ENCODE measurements at places on chromosomes 2 and 18.

DNA sequence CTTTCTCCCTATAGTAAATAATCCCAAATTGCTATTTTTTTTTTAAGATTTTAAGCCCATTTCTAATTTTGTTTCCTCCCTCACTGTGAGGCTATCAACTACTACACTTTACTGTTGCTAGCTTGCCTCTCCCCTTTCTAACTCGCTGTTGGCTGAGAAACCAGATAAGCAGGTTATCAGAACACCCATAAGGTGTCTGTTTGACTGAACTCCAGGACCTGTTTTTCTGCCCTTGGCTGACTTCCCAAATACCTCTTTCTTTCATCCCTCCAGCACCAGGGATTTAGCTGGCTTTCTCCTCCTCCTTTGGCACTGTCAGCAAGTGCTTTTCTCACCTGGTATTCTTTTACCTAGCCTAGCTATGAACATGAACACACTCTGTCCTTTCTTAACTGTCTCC is 11.1 kb downstream of the TRAK2 start:
- DNase-seq: no peak

GRCh38 chr2:42118754-42119569 is 50.2 kb upstream of the EML4 start:
- DNase-seq: no peak

DNA sequence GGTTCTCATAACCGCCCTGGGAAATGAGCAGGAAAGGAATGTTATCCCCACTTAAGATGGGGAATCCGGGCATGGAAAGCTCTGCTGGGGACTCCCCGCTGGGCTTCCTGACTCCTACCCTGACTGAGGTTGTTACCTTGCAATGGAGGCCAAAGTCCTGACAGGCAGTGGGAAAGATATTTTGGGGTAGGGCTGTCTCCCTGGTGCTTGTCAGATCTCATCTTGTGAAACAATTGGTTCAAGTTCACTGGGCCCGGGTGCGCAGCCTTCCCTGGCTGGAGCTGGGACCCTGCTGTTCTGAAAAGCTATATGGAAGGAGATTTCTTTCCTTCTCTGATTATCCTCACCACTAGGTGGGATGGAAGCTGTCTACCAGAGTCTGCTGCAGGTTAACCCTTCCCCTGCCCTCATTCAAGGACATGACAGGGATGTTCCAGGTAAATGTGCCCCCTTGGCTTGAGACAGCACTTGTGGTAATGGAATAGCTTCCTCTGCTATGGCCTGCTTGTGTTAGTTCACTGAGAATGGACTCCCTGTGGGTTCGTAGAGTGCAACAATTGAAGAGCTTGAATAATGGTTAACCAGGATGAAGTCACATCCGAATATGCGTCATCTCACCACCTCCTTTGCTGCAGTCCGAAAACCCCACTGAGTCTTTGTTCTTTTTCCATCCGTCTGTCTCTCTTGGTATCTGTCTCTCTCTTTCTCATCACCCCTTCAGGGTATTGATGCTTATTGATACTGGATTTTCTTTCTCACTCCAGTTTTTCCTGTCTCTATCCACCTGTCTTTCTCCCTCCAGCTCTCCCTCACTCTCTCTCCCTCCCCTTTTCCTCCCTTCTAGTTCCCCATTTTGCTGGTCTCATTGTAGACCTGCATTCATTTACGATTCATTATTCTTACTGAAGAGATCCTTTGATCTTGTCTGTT is 67.8 kb upstream of the EPAS1 start:
- peak; percentile 9 for DNase-seq

GRCh38 chr2:112161431-112162145 is 23.4 kb downstream of the FBLN7 start:
- no peak for DNase-seq

DNA sequence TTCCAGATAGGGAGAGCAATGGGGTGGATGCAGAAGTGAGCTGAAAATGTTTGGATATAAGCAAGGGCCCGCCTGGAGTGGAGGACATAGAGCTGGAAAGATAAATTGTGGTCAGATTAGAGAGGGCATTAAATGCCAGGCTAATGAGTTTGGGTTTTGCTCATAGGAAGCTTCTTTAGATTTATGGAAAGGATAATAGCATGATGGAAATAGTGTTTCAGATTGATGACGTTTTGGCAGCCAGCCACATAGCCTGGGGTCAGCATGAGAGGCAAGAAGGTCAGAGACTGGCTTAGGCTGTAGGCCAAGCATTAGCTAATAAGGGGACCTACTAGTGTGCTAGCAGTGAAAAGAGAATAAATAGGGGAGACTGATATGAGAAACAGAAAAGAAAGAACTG is 321.6 kb downstream of the STK39 start:
- DNase-seq: no peak

DNA sequence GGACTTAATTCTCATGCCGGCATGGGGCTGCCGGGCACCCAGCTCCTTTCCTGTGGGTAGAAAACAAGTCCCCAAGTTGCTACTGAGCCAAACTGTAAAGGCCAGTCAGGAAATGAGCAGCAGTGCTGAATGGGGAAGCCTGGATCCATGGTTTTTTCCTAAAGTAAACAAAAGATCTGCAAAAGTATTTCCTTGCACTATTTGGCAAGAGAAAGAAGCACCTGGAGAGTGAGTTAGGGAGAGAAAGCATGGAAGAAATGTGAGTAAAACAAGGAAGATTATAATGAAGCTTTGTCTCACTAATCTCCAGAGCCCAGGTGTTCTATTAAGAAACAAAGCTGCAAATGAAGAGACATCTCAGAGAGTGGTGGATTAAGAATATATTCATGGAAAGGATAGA is 117.6 kb downstream of the METTL8 start:
- no peak for DNase-seq

- no peak for DNase-seq
These were observed 262.1 kb downstream of the GALNT13 start for GRCh38 chr2:154133823-154134222.

DNA sequence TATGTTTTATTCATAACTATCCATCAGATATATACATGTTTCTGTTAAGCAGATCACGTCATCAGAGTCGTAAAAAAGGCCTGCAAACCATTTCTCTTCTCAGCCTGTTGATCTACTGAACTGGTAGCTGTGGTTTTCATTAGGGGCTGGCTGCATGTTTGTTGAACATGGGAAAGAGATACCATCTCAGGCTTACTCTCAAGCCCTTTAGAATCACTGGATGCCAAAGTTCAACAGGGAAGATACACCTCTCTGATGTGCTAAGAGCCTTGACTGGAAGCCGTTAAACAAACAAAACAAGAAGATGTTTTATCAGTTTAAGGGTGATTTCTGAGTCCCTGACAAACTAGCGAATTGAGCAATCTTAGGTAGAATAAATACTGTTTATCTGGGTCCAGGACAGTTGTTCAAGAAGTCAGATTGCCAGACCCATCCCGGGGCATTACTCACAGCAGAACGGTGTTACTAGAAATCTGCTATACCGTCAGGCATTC is 94.5 kb upstream of the LMAN1 start:
- DNase-seq: no peak

GRCh38 chr2:200796561-200796960 is 15.1 kb upstream of the BZW1 start:
- DNase-seq: no peak

DNA sequence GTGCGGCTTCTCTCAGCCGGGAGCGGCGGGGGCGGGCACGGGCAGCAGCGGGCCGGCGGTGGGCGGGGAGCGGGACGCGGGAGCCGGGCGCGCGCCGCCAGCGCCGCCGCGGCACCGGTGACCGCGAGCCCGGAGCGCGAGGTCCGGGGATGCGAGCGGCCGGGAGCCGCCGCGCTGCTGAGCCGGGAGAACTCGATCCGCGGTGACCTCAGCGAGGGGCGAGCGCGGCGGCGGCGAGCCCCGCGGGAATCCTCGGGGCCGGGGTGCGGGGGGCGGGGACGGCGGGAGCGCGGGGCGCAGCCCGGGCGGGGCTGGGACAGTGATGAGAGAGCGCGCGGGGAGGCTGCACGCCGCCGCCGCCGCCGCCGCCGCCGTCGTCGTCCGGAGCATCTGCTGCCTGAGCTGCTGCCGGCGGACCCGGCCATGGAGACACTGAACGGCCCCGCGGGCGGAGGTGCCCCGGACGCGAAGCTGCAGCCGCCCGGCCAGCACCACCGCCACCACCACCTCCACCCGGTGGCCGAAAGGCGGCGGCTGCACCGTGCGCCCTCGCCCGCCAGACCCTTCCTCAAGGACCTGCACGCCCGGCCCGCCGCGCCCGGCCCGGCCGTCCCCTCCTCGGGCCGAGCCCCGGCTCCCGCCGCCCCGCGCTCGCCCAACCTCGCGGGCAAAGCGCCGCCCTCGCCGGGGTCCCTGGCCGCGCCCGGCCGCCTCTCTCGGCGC is at the start of gene MTCL1:
Gene MTCL1 (plus strand): TSS at position 319 of the 723 bp plus-strand sequence. CDS start 105 bp downstream, at position 424.
- DNase-seq: no peak

DNA sequence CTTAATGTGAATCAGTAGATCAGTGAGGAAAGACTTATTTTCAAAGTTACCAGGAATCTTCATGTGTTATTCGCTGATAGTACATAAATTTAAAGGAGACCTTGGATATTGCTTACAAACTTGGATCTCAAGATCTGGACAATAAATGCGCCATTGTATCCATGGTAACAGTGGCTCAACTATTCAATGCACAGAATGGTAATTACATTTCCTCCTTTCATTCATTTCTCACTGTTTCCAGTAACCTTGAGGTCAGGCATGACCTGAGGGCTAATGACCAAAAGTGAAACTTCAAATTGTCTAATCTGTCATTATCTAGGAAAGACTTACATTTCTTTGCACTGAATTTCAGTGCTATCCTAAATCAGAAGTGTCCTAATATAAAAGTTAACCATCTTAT is 8.1 kb downstream of the LRP2 start:
- no peak for DNase-seq

DNA sequence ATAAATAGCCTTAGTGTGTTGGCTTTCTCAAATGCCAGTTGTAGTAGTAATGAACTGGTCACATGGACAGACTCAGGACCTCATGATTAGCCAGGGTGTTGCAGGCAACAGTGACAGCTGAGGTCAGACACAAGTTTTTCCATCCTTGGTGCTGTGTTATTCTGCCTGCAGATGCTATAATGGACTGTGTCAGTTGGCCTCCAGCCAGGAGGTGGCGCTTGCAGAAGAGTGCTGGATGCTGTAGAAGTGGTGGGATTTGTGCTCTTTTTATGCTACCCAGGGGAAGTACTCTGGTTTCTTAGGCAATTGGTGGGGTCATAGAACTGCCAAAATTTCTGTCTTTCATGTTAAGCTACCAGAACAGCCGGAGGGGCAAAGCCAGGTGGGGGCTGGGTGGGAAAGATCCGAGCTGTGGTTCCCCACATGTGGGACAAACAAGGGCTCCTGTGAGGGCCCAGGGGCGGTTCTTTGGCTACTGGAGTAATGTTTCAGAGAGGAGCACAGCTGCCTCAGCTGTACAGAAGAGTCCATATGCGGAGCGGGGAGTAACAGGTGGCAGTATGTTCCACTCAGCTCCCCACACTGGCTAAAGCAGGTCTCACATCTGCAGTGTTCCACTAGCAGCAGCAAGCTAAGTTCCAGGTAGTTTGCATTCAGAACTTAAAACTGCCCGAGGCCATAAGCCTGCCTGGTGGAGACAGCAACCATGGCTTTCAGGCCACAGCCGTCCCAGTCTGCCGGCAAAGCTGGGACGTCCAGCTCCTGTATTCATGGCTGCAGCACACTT is 104.4 kb downstream of the GULP1 start:
- DNase-seq: no peak

GRCh38 chr2:19041434-19042041 is 316.9 kb downstream of the OSR1 start:
- no peak for DNase-seq
